Astrocyte (in vitro differentiated cells and primary cell): ENCODE measurements at places on chromosomes 13 and 19.

DNA sequence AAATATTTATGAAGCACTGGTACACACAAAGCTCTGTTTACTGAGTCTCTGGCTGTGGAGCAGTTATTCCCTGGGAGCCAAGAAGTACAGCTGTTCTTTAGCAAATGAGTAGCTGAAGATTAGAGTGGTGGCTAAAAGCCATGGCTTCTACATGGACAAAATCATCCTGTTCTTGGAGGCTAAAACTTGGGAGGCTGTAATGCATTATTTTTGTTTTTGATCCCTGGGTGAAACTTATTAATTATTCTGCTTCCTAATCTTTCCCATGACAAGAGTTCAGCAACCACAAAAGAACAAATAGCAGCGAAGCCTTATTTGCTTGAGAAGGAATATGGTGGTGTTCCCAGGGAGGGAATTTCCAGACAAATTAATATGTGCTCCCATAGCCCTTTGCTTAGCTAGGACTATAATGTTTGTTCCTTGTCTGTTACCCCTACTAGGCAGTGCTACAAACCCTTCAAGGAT is 109.5 kb downstream of the DCT start:
- peak; percentile 22 for DNase-seq

DNA sequence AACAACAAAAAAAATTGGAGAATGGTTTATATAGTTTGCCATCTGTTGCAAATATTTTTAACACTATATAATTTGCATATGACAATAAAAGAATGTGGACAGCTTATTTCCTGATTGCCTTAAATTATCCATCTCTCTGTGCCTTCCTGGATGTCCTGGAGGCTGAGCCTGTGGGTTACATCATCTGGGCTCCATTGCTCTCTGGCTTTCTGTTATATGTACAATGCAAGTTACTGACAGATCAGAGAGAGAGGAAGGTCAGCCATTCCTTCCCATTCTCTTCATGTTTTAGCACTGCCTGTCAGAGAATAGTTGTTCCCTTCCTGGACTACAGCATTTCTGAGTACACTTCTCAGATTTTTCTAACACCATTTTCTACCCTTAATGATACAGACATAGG is 758.3 kb upstream of the PCDH20 start:
- DNase-seq: no peak

GRCh38 chr19:43624933-43625332 is 5.5 kb upstream of the ZNF428 start:
- no peak for DNase-seq

- no peak for DNase-seq
Measured at GRCh38 chr13:49828453-49828852, 36.0 kb upstream of the KPNA3 start.

DNA sequence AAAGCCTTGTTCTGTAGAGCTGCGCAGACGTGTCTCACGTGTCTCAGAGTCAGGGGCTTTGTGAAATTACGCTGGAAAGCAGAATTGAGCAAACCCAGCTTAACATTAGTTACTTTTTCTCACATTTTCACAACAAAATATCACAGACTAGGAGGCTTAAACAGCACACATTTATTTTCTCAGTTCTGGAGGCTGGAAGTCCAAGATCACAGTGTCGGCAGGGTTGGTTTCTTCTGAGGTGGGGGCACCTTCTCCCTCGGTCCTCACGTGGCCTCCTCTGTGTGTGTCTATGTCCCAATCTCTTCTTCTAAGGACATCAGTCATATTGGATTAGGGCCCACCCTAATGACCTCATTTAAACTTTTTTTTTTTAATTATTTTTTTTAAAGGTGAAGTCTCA is 4.7 kb upstream of the EIF3G start:
- no peak for DNase-seq

DNA sequence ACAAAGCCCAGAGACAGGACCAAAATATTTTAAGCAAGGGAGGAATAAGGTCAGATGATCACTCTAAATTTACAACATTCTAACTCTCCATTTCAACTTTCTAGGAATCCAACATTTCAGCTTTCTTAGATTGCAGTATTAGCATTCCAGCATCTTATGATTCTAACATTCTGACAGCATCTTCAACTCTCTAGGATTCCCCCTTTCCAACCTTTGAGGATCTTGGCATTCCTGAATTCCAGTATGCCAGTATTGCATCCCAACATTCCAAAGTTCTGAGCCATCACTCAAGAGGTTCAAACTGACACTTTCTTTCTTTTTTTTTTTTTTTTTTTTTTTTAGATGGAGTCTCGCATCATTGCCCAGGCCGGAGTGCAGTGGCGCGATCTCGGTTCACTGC is 13.8 kb downstream of the TGFB1 start:
- DNase-seq: peak; percentile 48

DNA sequence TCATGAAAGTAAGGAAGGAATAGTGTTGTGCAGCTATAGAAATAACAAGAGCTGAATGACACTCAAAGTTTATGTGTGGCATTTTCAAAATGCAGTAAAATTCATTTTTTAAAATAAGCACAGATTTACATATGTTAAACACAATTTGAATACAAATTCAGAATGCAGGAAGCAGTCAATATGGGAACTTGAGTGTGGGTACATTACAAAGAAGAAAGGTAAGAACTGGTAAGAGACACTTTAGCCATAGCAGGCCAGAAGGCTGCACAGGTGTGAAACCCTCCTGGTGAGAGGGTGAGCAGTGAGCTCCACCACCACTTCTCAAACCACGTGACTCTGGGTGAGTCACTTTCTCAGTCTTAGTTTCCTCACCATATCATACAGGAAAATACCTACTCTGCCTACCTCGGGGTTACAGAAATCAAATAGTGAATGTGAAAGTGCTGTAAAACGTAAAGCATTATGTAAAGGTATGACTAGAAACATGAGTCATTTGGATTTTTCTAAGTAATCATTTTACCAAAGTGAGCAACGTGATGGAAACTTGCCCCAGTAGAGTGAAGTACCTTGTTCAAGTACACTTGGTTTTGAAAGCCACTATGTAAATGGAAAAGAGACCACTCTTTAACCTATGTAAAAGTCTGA is 40.5 kb downstream of the USP12 start:
- peak; percentile 66 for DNase-seq

DNA sequence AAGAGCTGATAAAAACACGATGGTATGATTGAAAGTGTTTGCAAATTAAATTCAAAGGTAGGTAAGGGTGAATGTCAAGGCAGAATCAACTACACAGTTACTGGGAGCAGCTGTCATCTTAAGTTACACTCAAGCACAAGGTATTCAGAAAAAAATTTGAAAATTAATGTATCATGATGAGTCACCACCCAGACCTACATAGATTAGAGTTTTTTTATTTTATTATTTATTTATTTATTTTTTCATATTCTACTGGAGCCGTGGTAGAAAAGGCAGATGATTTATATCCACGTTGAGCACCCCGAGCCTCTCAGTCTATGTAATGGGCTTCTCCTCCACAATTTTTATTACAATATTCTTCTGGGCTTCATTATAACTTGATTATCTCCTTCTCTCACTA is 728.9 kb upstream of the ARGLU1 start:
- DNase-seq: peak; percentile 50

GRCh38 chr13:39510316-39510695 is 92.7 kb downstream of the LHFPL6 start:
- no peak for DNase-seq

DNA sequence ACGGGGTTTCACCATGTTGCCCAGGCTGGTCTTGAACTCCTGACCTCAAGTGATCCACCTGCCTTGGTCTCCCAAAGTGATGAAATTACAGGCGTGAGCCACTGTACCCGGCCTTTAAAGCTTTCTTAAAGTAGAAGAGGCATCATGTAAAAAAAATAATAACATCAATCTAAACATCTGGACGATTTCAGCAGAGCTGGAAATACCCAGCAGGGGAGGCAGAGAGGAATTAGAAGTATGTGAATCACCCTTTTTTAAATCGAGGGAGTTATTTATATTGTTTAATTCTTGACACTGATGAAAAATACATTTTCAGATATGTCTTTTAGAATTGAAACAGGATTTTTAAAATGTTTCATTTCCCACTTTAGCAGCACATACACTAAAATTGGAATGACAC is 37.4 kb upstream of the MTIF3 start:
- no peak for DNase-seq

DNA sequence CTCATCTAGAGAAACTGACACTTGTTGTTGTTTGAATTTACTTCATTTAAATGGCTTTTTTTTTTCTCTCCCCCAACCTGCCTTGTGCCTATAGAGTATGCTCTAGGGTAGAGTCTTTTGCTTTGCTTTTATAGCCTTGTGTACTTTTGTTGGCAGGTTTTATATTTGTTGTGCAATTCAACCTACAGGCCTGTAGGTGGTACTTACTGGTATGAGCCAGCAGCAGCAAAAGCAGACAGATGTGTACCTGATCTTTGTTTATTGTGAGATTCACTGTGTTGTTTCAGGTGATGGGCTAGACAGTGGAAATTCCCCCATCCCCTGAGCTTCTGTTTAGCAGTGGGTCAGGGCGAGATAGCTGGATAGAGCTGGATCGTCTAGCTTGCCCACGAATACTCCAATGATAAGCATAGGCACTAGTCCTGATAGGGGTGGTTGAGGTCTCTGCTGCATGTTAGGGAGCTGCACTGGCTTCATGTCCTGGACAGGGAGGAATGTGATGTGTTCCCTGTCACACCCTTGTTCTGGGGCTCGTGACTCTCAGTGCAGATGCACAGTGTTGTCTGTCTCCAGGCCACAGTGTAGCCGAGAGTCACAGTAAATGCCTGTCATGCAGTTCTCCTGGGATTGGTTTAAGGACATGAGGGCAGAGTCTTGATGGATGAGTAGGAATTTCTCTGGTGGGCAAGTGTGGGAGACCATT is 21.3 kb downstream of the DNAJC3 start:
- DNase-seq: no peak

GRCh38 chr19:16366433-16367260 is 42.0 kb downstream of the KLF2 start:
- DNase-seq: no peak

- DNase-seq: peak; percentile 6
Measured at GRCh38 chr13:102018716-102019115, 383.1 kb downstream of the FGF14 start.

- DNase-seq: peak; percentile 77
Measured at GRCh38 chr13:74325106-74325505, 190.9 kb upstream of the KLF12 start.

GRCh38 chr13:75173457-75174356 is 308.3 kb downstream of the TBC1D4 start:
- DNase-seq: no peak

GRCh38 chr13:50923272-50923671 is 13.7 kb downstream of the RNASEH2B start:
- no peak for DNase-seq

DNA sequence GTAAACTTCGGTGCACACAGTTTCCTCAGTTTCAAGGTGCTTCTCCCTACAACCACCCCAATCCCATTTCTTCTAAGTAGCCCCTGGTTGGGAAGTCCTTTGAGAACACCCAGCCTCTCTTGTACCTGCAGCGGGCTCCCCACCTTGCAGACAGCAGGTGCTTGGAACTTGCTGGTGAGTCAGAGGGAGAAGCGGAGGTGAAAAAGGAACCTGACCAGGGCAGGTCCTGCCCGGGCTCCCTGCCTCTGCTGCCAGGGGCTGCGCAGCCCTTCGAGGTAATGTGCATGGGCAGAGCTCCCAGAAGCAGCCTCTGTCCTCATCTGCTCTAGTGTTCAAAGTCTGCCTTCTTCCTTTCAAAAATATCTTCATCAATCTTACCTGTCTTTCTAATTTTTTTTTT is 274.0 kb upstream of the SOX1 start:
- no peak for DNase-seq

- DNase-seq: no peak
Measured at GRCh38 chr19:4715529-4716221, 8.0 kb downstream of the DPP9 start.

DNA sequence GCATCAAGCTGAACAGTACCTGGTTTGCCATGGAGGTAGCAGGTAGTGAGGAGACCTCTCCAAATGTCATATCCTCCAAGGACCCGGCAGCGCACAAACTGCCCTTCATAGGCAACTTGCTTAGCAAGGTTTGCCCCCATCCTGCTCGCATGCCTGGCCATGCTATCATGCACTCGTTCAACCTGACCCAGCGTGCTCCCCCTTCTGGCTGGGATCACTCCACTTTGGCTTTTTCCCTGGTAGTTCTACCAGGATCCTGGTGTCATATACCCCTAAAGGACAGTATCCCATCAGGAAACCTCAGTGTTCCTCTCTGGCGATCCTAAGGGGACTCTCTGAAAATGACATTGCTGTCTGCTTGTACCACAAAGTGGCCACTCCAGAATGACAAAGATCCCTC is 38.6 kb upstream of the ZNF30 start:
- DNase-seq: no peak

DNA sequence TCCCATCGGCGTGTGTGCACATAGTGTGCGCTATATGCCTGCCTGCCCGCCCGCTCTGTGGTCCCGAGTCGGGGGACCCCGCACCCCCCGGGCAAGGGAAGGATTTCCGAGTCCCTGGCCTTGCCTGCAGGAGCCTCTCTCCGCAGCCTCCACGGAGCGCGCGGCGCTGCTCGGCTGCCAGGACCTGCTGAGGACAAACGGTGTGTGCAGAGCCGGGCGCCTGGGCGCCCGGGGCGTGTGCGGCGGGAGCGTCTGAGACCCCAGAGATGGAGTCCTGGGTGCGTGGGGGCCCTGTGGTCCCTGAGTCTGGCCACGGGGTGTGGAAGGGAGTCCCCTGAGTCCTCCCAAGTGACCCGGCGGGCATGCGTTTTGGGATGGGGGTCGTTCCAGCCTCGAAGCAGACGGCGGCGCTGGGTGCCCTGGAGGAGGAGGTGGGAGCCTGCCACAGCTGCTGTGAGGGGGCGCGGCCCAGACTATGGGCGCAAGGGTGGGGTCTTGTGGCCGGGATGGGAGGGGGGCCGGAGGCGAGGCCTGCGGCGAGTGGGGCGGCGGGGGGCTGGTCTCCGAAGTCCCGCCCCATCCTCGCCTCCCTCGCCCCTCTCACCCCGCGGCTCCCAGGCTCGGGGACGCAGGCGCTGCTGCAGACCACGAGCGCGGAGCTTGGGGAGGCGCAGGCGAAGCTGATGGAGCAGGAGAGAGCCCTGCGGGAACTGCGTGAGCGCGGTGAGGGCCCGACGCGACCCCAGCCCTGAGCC is 25.3 kb downstream of the CLEC4M start:
- DNase-seq: no peak

DNA sequence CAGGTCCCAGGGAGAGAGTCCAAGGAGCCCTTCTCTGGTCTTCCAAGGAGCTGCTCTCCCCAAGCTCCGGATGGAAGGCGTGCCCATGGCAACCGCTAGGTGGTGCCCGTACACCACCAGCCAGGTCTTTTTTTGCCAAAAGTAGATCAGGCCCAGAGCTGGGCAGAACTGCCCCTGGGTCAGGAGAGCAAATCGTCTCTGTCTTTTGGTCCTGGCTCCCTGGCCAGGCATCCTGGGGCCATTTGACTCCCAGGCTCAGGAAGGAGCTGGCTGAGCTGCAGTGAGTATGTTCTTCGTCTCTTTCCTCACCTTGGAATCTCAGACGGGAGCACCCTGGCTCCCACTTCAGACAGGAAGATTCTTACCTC is 24.6 kb upstream of the BCL3 start:
- peak; percentile 39 for DNase-seq

GRCh38 chr19:35060160-35060855 is 18.8 kb downstream of the HPN start:
- no peak for DNase-seq

GRCh38 chr13:92941167-92941566 is 285.4 kb upstream of the GPC6 start:
- DNase-seq: peak; percentile 71
